ENCODE measurements at places on chromosomes 16 and 17.
A peak's percentile ranks its signal among the peaks of the same experiment; 100 is the strongest.

GRCh38 chr17:35170968-35171771 is 23.0 kb downstream of the SLC35G3 start:
- no peak for DNase-seq

- no peak for DNase-seq
Observed at GRCh38 chr17:80790021-80790765, 201.4 kb upstream of the CHMP6 start.

DNA sequence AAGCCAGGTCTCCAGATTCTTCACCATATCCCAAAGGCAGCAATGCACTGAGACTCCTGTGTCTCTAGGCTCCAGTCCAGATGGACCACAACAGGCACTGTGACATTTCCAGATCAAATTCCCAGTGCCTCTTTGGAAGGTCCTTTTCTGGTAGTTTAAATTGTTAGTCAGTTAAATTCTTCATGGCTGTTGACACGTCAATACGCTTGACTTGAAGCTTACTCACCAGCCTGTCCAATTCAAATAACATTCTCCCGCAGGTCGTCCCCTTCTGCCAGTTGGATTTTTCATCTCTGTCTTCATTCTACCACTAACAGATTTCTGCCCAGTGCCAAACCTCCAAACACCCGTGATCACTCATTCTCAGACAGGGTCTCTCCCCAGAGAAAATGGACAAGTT is 86.7 kb downstream of the SHISA9 start:
- DNase-seq, result no peak

GRCh38 chr17:38636054-38636453 is 30.3 kb upstream of the SRCIN1 start:
- peak; percentile 75 for DNase-seq

DNA sequence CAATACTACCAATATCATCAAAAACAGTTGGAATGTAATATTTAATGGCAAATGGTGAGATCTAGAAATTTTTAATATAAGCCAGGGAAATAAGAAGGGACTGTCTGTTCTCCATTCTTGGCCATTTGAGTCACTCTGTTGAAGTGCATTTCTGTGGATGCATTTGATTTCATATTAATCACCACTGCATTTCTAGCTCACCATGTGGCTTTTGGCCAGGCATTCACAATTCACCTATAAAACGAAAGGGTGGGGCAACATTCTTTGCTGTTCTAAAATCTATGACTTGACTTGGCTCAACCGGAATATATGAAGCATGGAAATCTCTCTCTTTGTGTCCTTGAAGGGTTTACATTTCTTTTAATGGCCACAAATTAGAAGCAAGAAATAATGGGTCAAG is 483.0 kb downstream of the SLC39A11 start:
- no peak for DNase-seq

GRCh38 chr17:40452216-40452787 is 9.1 kb downstream of the IGFBP4 start:
- DNase-seq, result no peak

GRCh38 chr17:78117027-78117981 is 11.3 kb downstream of the TMC6 start:
- DNase-seq, result peak; percentile 76

DNA sequence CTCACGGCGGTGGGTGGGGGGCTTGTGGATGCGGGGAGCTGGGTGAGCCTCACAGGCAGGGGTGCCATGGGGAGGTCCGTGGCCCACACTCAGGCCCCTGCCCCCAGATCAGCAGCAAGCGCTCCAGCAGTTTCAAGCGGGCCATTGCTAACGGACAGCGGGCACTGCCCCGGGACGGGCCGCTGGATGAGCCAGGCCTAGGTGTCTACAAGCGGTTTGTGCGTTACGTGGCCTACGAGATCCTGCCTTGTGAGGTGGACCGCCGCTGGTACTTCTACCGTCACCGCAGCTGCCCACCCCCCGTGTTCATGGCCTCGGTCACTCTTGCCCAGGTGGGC is 1.1 kb downstream of the RHBDL1 start:
- DNase-seq, result no peak

GRCh38 chr17:18185391-18185790 is 1.8 kb downstream of the ALKBH5 start:
- DNase-seq, result no peak

- DNase-seq, result no peak
Observed at GRCh38 chr17:82642022-82642421, 6.2 kb downstream of the WDR45B start.

DNA sequence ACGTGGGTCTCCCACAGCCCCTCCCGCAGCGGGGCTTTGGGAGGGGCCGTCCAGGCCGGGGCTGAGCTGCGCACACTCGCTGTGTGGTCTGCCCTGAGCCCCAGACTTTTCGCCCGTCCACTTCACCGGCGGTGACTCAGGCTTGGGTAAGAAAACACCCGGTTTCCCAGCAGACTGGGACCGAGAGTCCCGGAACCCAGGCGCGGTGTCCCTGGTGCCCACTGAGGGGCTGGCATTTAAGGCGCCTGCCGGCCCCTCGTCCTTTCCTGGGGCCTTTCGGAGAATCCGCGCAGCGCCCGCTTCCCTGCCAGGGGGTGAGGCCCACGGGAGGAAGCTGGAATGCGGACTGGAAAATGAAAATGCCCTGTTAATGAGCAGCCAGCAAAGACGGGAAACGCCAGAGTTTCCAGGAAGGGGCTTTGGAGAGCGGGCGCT is 100.3 kb downstream of the C16orf95 start:
- no peak for DNase-seq

GRCh38 chr16:63714876-63715275 is 1407.0 kb downstream of the CDH11 start:
- peak; percentile 46 for DNase-seq

- DNase-seq, result no peak
Observed at GRCh38 chr17:71765437-71765836, 355.4 kb upstream of the SOX9 start.

GRCh38 chr16:69830534-69831211 is 68.5 kb downstream of the WWP2 start:
- DNase-seq, result no peak

DNA sequence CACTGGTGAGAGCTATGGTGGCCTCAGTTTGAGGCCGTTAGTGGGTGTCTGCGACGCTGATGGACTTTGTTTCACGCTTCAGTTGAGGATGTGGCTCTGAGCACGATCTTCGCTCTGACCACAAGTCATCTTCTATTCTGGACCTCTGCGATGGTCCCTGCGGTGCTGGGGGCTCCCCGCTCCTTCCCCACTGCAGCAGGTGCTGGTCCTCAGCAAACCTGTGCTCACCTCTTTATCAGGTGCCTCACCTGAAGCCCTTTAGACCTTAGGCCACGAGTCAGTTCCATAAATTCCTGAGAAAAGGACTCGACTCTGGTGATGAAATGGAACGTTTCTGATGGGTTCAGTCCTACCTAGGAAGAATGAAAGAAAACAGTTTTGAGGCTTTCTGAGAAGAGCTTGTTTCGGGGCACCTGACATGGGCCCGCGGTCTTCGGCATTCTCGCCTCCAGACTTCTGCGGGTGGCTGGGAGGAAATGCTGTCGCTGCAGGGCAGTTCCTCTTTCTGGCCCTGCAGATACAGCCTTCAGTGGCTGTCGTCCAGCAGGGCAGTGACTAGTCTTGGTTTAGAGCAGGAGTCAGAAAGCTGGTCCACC is 4.7 kb downstream of the KCTD5 start:
- no peak for DNase-seq

- DNase-seq, result no peak
Observed at GRCh38 chr16:16100631-16101030, 122.7 kb downstream of the ABCC6 start.

DNA sequence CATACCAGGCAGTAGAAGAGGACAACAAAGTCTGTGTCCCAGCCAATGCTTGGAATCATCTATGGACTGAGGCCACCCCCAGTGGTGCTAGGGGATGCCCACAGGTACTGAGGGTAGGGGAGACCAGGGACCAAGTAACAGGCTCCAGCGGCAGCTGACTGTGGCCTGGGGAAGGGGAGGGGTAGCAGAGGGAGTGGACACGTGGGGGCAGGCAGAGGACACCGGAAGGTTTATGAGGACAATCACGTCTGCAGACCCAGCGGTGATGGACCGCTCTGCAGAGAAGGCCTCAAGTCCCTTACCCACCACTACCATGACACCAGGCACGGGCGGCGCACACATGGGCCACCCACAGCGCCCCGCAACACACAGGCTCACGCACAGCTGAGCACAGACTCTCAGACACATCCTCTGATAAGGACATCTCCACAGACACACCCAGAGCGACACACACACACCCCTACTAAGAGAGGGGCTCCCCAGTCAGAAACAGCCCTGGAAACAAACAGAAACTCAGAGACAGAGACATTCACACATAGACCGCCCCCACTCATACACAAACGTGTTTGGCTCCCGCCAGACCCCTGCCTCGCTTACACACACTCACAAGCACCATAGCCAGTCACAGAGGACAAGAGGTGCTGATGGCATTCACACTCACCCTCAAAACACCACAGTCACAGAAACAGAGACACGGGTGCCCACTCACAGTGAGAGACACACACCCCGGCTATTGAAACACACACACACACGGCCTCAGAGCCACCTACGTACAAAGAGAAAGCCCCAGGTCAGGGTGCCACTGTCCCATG is 35.8 kb downstream of the SRCIN1 start:
- DNase-seq, result no peak

GRCh38 chr16:1150511-1150982 is 2.4 kb upstream of the CACNA1H start:
- peak; percentile 57 for DNase-seq

DNA sequence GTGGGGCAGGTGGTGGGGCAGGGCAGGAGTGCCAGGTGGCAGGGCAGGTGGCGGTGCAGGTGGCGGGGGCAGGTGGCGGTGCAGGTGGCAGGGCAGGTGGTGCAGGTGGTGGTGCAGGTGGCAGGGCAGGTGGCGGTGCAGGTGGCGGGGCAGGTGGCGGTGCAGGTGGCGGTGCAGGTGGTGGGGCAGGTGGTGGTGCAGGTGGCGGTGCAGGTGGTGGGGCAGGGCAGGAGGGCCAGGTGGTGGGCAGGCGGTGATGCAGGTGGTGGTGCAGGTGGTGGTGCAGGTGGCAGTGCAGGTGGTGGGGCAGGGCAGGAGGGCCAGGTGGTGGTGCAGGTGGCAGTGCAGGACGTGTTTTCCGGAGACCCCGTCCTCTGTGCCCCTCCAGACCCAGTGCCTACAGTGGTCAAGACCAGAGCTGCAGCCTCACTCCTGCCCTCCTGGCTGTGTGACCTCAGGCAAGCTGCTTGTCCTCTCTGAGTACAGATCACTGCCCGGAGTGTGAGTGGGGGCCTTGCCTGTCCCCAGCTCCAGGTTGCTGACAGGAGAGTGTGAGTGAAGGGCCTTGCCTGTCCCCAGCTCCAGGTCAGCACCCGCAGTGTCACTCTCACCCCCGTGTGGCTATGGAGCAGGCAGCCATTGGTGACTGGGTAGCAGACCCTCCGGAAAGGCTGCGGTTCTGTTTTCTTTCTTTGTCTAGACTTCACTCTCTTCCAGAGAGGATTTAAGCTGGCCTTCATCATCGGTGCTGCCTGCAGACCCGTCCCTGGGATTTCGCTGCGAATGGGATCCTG is 16.1 kb upstream of the NPTX1 start:
- no peak for DNase-seq

GRCh38 chr17:14575471-14575953 is 274.6 kb downstream of the HS3ST3B1 start:
- no peak for DNase-seq

- DNase-seq, result no peak
Observed at GRCh38 chr17:72634621-72635020, 457.9 kb downstream of the SLC39A11 start.

GRCh38 chr16:12573730-12574383 is 229.8 kb downstream of the CPPED1 start:
- DNase-seq, result peak; percentile 82

DNA sequence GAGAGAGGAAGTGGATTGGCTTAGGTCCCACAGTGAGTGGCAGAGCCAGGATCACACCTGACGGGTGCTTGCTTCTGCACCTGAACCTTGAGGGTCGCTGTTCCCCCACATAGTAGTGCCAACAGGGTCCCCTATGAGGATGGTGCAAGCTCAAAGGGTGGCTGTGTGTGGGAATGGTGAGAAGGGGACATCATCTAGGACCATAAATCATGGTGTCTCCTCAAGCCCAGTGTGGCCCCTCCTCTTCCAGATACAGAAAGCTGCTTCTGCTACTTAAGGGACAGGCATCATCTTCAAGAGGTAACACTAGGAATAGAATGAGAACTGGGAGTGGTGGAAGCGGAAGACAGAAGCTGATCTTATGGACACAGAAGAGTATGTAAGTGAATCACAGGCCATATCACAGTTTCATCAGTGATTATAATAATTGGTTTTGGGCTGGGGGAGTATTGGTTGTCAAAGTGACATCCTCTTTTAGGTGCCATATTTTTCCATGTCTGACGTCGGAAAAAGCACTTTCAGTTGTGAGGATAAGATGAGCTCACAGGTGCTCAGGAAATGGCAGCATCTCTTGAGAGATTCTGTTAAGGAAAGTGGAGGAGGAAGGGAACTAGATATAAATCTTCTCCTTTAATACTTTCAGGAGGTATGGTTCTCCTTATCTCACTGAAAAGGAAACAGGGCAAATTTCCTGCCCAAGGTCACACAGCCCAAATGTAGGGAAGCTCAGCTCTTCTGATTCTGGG is 83.2 kb upstream of the HNF1B start:
- DNase-seq, result no peak

- no peak for DNase-seq
Observed at GRCh38 chr16:30340621-30341020, 14.5 kb downstream of the CD2BP2 start.

DNA sequence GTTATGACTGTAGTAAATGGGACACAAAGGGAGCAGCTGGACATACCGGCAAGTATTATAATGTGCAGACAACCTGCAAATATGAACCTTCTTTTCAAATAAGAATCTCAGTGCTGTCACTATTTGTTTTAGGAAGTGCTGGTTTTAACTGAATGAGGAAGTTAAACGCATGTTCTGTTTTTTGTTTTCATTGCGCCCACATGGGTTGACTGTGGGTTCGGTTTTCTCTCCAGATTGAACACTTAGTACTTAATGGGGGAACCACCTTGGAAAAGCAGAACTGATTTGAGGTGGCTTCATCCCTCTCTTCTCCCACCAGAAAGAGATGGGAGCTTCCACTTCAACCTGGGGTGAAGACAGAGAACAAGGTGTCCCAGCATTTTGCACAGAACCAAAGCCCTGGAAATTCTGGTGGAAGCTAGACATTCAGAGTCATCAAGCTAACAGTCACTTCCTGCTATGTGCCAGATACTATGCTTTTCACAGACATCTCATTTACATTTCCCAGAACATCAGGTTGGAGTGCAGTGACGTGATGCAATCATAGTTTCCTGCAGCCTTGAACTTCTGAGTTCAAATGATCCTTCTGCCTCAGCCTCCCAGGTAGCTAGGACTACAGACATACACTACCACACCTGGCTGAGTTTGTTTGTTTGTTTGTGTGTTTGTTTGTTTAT is 149.8 kb downstream of the CDH13 start:
- no peak for DNase-seq

GRCh38 chr17:79098282-79098867 is 23.8 kb downstream of the ENGASE start:
- peak; percentile 47 for DNase-seq

GRCh38 chr16:83854420-83854819 is 44.5 kb upstream of the MLYCD start:
- DNase-seq, result no peak

- DNase-seq, result peak; percentile 44
Observed at GRCh38 chr16:528111-529011, 849 bp downstream of the CAPN15 start.

GRCh38 chr17:56638591-56639051 is 45.1 kb downstream of the NOG start:
- DNase-seq, result no peak

- no peak for DNase-seq
Observed at GRCh38 chr16:49330562-49331201, 42.9 kb upstream of the C16orf78 start.

GRCh38 chr16:9232102-9232770 is 140.8 kb downstream of the HAPSTR1 start:
- no peak for DNase-seq

- peak; percentile 31 for DNase-seq
Observed at GRCh38 chr17:15945527-15946191, 729 bp downstream of the ADORA2B start.

All from WTC11 (cell line).